ENCODE measurements at places on chromosomes 1 and 21.

- DNase-seq = no peak
Observed at GRCh38 chr21:23402929-23403520, 2204.3 kb downstream of the MRPL39 start.

DNA sequence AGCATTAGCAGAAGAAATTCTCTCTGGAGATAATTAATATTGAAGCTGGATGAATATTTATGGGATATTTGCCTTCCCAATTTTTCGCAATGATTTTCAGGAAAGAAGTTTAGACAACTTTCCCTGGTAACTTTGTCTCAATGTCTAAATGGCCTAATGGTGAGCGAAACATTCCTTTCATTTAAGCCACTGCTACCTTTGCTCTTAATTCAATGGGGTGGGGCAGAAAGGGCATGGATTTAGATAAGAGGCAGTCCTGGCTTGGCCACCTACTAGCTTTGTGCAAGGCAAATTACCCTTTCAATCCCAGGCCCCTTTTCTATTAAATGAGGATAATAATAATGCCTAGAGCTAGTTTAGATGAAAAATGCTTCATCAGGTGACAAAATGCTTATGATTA, 27.1 kb upstream of the LYST start:
- DNase-seq = no peak

GRCh38 chr1:43436371-43436770, 17.4 kb downstream of the HYI start:
- no peak for DNase-seq

DNA sequence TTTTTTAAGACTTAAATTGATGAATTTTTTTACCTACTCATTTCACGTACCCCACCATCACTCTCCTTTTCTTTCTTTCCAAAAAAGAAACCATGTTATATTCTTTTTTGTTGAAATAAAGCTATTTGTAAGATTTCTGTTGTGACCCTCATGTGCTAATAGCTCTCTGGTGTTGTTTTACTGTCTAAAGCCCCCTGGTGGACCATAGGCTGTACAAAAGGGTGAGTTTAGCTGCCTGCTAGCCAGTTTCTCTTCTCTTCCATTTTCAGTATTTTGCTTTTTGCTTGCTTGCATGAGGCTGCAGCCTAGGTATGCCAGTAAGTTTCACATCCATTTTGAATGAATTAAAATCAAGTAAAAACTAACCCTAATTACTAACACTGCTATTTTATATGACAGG, 15.6 kb upstream of the VAMP3 start:
- no peak for DNase-seq

DNA sequence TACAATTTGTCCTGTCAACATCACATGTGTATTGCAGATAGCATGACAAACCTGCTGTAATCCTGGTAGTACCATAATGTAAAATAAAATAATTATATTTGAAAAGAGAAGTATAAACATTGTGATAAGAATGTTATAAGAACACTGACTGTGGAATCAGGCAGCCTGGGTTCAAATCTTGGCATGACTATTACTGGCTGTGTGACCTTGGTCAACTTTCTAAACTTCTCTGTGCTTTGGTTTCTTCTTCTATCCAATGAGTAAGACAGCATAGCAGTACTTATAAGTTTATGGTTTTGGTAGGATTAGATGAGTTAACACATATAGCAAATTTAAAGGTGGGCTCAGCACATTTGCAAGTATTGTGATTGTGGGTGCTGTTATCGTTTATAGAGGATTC, 147.1 kb downstream of the NOS1AP start:
- DNase-seq = no peak

GRCh38 chr21:36171741-36172331, 15.2 kb downstream of the DOP1B start:
- DNase-seq = no peak

GRCh38 chr1:33081554-33082305, 777 bp downstream of the AZIN2 start:
- no peak for DNase-seq

DNA sequence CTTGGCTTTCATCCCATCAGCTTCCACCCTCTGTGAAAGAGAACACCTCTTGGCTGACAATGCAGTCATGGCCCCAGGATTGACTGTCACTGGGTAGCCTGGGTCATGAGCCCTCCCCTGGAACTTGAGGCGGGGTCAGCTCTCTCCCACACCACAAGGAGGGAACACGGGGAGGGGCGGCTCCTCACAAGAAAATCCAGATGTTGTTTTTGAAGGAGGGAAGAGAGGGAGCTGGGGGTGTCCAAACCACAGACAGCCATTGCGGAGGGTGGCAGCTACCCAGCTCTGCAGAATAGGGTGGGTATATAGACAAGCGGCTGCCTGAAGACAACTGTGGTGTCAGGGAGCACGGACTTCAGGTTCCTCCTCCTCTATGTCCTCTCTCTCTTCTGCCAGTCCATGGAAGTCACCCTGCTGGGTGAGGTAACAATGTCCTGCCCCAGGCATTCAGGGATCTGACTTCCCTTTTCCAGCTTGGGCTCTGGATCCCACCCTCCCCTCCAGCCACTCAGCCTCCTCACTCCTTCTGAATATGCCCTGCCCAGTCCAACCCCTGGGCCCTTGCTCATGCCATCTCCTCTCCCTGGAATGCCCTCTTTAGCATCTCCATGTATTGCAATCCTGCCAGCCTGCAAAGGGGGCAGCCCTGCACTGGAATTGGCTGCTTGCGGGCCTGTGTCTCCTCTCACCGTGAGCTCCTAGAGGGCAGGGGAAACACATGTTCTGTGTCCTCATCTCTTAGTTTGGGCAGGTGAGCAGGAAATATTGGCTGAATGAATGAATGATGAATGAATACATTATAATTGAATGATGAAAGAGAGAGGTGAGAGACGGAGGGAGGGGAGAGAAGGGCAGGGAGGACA, 60.9 kb upstream of the RUNX3 start:
- no peak for DNase-seq

DNA sequence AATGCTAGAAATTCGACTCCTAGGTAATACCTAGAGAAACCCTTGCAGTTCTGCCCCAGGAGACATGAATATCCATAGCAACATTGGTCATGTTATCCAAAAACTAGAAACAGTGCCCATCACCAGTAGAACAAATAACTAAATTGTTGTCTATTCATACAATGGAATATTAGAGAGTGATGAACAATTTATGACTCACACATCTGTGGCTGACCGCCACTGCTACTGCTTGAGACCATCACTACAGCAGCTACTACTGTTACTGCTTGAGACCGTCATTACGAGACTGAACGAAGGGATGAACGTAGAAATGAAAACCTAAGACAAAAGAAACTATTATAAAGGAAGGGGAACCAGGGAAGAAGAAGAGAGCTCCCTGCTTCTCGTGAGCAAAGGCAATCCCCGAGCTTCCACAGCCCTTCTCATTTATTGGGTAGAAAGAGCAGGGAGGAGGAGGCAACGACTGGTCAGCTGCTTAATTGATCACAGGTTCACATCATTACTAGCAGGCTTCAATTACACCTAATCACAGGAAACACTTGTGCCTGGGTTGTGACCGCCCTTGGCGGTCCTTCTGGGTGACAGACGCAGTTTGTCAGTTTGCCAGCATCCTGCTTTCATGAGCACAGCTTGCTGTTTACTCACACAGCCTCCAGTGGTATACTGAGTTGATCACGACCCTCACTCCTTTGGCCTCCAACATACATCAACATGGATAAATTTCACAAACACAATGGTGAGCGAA, 14.1 kb upstream of the PADI4 start:
- no peak for DNase-seq

- no peak for DNase-seq
Observed at GRCh38 chr1:201329286-201329685, 46.0 kb downstream of the PKP1 start.

DNA sequence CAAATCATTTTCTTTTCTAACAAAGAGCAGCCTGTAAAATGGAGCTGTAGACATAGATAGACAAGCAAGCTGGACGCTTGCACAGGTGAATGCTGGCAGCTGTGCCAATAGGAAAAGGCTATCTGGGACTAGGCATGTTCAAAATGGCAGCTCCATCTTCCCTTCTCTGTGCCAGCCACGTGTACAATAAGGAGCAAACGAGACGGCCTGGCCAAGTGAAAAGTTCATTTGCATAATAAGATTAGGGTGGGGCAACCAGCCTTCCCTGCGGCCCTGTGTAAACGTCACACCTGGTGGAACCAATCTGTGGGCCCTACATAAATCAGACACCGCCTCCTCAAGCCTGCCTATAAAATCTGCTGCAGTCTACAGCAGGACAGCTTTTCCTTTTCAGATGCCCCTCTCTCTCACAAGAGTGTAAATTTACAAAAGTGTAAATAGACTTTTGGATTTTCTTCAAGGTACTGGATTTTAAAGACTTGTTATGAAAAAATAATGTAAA, 16.6 kb upstream of the EDEM3 start:
- DNase-seq = no peak

DNA sequence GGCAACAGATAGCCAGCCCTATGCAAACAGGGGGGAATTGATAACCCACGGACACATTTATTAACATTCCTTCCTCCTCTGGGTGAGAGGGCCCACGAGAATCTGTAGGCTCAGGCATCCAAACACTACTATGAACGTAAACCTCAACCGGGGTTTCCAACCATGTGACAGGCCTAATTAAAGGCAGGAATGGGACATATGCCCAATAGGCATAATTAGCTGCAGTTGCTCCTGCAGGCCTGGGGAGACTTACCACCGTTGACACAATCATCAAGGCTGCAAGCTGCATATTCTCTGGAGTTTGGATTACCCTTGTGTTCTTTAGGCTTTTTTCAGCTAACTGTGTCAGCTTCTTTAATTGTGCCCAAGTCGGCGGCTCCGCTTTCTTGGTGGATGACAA, 22.2 kb upstream of the GBP1 start:
- DNase-seq = no peak

DNA sequence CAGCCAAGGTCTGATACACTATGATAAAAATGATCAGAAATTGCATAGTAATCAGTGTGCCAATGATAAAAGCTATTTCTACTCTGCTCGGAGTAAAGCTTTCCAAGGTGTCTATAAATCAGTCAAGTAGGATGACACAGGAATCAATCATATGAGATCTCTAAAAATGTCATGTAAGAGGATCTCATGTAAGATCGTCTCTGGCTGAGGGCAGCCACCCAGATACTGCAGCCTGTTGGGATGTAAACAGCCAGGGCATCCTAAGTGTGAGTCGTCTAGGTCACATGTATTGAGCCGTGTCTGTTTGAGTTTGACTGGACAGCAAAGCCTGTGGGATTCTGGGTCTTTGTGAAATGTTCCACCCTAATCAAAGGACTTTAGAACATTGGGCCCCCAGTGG, 2.8 kb upstream of the TEX35 start:
- no peak for DNase-seq

DNA sequence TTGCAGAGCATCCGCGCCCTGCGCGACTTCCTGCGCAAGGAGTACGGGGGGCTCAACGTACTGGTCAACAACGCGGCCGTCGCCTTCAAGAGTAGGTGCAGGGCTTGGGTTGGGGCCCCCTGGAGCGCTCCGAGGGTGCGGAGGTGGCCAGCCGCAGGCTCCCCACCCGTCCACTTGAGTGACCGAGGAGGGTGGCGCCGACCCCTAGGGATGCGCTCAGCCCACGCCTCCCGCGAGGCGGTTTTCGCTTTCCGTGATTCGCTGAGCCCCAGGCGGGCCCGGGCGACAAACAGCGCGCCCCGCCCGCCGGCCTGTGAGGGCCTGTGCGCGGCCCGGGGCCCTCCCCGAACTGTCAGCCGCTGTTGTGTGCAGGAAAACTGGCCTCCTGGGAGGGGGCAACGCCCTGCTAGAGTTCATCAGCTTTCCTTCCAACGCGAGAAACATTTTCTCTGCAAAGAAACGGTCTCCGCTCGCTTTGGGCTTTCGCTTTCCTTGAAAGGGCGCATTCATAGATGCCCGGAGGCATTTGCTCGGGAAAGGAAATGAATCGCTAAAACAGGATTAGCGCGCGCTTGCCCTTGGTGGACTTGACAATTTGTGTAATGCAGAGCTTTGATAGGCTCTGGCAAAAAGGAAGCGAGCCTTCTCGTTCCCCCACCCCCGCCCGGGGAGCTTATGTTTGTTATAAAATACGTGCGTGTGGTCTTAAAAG, 668 bp downstream of the CBR3 start:
- DNase-seq = peak; percentile 46

GRCh38 chr1:238052496-238053266, 162.0 kb upstream of the ZP4 start:
- no peak for DNase-seq

- DNase-seq = no peak
Observed at GRCh38 chr21:23215261-23215660, 2217.1 kb downstream of the NCAM2 start.

DNA sequence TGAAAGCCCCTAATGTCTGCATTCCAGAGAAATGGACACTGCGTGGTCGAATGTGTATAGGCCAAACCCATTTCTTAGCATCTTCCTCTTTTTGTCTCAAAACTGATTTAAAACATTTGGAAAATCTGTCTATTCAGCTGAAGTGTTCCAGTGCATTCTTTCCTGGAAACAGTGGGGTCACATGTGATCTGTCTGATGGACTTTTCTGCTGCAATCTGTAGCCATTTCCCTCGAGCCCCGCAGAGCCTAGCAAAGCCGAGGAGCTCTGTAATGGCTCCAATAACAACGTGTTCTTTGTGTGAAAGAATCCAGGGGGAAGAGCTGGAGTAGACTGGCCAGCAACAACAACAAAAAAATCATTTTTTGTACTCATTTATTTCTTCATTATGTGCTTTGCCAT, 329.3 kb downstream of the BARHL2 start:
- no peak for DNase-seq

DNA sequence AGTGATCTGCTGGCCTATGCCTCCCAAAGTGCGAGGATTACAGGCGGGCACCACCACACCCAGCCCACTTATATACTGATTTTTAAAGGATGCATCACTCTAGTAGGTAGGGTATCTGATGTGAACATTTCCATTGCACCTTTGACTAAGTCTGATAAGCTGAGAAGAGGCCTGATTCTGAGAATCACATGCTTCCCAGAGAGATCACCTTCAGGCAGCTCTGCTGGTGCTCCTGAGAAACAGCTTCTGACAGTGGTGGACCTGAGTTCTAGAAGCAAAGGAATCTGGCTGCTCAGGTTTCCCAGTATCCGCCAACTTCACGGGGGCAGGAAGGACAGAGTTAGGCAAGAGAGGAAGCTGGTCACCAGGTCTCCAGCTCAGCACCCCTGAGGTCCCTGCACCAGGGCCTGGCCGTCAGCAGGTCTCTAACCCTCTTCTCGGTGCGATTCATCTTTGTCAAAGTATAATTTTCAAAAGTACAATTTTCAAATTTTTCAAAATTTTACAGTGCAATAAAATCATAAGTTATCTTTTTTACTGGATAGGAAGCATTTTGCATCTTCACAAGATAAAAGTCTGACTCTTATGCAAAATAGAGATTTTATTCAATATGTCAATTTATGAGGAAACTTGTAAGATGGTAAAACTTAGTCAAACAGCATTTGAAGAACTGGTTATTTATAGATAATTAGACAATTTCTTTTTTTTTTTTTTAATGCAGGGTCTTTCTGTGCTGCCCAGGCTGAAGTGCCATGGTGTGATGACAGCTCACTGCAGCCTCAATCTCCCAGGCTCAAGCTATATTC, 25.8 kb upstream of the MPZL1 start:
- no peak for DNase-seq

DNA sequence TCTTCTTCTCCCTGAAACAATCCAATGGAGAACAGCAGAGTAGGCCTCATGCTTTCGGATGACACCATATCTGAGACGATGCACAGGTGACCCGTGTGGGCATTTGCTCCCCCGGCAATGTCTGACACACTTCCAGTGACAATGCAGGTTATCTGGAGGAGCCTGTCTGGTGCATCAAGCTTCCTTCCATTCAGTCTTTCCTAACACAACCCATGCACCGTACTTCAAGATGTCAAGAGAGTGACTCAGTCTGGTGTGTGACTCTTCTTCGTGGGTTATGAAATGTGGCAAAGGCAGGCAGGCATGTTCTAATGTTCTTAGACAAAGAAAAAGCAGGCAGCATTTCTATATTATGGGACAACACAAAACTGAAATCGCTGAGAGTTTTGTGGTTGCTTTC, 159.1 kb downstream of the EDEM3 start:
- DNase-seq = no peak

All from caudate nucleus (tissue), 63 donors.